Neural crest cell (in vitro differentiated cells): ENCODE measurements at places on chromosomes 5 and 9.

DNA sequence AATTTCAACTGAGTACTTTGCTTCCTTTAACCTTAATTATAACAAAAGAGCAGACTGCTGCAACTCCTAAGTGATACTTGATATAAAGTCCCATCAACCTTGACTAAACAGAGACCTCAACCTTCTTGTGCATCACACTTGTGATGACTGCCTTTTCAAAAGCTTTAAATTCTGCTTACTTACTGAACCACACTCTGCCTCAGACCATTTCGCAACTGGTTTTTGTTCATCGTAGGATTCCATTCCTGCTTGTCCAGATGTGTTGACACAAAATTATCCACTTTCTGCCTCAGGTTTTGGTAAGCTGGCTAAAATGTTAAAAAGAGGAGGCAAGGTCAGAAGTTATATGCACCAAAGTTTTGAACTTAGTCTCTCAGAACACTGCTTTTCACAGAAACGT is 3.5 kb downstream of the BOD1 start:
- no peak overlapping the region for H3K27ac ChIP-seq
- peaks cover 12% of the 10 kb centered on the region for H3K36me3 ChIP-seq
- peak overlapping the region; percentile 97 for H3K4me3 ChIP-seq
- H3K4me1 ChIP-seq: peaks cover 38% of the 10 kb centered on the region
- no peaks in the 10 kb centered on the region for H3K27me3 ChIP-seq
- no peak for DNase-seq

DNA sequence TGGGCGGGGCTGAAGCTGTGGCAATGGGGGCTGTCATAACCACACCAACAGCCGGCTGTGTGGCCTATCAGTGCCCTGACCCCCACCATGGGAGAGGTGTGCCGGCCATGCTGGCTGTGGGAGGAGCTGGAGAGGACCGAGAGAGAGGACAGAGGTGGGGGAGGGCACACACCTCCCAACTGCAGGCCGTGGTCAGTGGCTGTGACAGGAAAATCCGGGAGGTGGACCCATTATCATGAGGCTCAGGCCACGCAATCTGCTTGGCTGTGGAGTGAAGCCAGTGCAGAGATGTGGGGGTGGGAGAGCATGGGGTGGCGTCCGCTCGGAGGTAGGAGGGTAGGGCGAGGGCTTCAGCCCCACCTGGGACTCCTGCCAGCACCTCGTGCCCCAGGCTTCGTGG is 136.1 kb downstream of the RXRA start:
- H3K27ac ChIP-seq: no peak overlapping the region
- peaks cover 4% of the 10 kb centered on the region for H3K4me1 ChIP-seq
- no peak overlapping the region for H3K4me3 ChIP-seq
- no peaks in the 10 kb centered on the region for H3K36me3 ChIP-seq
- no peaks in the 10 kb centered on the region for H3K27me3 ChIP-seq
- DNase-seq: no peak

- DNase-seq: no peak
- H3K36me3 ChIP-seq: no peaks in the 10 kb centered on the region
- H3K27me3 ChIP-seq: no peaks in the 10 kb centered on the region
- H3K27ac ChIP-seq: no peak overlapping the region
- no peaks in the 10 kb centered on the region for H3K4me1 ChIP-seq
- H3K4me3 ChIP-seq: no peak overlapping the region
Measured at GRCh38 chr9:104787306-104788015, 23.5 kb downstream of the NIPSNAP3B start.

- peaks cover 46% of the 10 kb centered on the region for H3K4me1 ChIP-seq
- peaks cover 49% of the 10 kb centered on the region for H3K27me3 ChIP-seq
- H3K36me3 ChIP-seq: no peaks in the 10 kb centered on the region
- H3K4me3 ChIP-seq: no peak overlapping the region
Measured at GRCh38 chr5:32848120-32848519, 137.0 kb downstream of the NPR3 start.

DNA sequence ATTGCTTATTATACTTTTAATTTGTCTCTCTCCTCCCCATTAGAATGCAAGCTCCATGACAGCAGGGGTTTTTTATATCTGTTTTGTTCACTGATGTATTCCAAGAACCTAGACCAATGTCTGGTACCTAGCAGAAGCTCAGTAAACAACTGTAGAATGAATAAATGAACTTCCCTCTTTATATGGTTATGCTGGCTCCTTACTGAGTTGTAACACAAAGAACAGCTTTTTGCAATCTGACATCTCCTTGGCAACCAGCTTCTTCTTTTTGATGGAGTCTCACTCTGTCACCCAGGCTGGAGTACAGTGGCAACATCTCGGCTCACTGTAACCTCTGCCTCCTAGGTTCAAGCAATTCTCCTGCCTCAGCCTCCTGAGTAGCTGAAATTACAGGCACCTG is 13.6 kb downstream of the TRMO start:
- no peak for DNase-seq
- H3K36me3 ChIP-seq: peaks cover 4% of the 10 kb centered on the region
- H3K27ac ChIP-seq: no peak overlapping the region
- no peaks in the 10 kb centered on the region for H3K4me1 ChIP-seq
- no peaks in the 10 kb centered on the region for H3K27me3 ChIP-seq
- no peak overlapping the region for H3K4me3 ChIP-seq

DNA sequence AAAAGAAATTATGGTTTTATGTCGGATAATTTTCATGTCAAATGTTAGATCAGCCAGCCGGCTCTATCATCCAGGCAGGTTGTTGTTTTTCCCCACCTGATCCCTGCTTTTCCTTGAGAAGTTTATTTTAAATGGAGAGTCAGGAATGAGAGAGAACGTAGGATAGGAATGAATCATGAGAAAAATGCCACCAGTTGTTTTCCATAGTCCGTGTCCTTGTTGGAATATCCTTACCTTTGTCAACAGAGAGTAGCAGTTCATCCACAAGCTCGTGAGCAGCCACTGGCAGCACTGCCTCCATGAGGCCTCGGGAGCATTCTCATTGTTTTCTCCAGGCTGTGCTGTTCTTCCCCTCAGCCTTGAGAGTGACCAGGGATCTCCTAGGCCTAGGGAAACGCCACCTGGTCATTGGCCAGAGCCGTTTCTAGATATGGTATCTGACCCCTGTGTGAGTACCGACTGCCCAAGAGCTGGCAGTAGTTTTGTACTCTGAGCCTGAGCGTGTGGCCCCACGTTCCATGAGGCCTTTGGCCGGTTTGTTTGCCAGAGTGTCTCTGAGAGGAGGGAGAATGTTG is 293.3 kb downstream of the FANCC start:
- H3K4me1 ChIP-seq: peaks cover 28% of the 10 kb centered on the region
- H3K36me3 ChIP-seq: peaks cover 3% of the 10 kb centered on the region
- H3K4me3 ChIP-seq: no peak overlapping the region
- no peak overlapping the region for H3K27ac ChIP-seq
- no peak for DNase-seq
